ENCODE measurements at places on chromosomes 2 and 18.

GRCh38 chr2:236974148-236974547 lies 111.5 kb upstream of the COPS8 start:
- DNase-seq, result no peak

DNA sequence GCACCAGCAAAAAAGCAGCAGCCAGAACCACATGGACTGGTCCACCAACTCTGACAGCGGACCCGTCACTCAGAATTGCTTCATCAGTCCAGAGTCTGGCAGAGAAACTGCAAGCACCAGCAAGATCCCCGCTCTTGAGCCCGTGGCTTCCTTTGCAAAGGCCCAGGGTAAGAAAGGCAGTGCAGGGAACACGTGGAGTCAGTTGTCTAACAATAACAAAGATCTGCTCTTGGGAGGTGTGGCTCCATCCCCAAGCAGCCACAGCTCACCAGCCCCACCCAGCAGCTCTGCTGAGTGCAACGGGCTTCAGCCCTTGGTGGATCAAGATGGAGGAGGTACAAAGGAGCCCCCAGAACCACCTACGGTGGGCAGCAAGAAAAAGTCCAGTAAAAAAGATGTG lies 269.3 kb downstream of the SETBP1 start:
- no peak for DNase-seq

DNA sequence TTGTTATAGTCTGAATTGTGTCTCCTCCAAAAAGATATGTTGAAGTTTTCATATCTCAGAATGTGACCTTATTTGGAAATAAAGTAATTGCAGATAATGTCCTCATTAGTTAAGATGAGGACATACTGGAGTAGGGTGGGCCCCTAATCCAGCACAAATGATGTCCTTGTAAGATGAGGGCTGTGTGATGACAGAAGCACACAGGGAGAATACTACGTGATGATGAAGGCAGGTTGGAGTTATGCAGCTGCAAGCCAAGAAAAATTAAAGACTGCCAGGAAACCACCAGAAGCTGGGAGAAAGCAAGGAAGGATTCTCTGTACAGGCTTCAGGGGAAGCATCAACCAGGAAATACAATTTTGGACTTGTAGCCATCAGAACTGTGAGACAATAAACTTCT lies 58.3 kb upstream of the PNPT1 start:
- DNase-seq, result no peak

DNA sequence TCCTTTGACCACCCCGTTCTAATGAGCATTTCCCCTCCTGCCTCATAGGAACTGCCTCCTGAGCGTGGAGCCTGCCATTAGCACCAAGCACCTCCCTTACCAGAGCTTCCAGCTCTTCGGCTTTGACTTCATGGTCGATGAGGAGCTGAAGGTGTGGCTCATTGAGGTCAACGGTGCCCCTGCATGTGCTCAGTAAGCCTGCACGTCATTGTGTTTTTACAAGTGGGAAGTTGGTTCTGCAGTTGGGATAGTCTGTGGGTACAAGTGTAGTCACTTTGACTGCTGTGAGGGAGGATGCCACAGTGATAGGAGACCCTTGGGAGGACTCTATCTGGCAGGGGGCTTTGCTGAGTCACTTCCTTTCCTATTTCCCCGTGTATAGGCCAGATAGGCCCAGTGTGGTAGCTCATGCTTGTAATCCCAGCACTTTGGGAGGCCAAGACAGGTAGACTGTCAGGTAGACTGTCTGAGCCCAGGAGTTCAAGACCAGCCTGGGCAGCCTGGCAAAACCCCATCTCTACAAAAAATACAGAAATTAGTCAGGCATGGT lies 22.0 kb upstream of the POLR1B start:
- no peak for DNase-seq

- DNase-seq, result no peak
Observed at GRCh38 chr2:9703085-9703678, 72.4 kb upstream of the YWHAQ start.

DNA sequence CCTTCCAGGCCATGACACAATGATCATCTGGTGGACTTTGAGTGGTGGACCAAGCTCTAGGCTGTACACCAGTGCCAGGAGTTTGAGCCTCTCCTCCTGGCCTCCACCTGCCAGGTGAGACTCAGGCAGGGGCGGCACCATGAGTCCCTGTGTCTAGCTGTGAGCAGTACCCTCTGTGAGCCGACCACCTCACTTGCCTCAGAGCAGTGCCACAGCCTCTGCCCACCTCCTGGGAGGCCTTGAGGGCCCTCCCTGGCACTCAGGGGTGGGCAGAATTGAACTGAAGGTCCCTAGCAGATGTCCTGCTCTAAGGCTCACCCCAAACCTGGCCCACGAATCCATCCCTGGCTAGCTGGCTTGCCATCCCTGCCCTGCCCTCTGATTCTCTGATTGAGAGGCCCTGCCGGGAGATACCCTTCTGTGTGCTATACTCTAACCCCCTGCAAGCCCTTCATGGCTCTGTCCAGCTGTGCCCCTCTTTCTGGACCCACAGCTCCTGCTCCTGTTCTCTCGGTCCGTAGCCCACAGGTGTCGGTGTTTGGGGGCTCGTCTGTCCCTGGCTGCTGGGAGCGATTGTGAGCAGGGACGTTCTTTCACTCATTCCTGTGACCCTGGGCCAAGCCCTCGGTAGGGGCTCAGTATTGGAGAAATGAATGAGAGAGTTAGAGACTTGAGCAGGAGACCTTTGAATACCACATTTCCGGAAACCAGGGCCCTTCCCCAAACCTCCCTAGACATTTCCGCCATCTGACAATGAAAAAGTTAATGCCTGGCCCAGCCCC lies 70.0 kb downstream of the INHBB start:
- DNase-seq, result no peak

GRCh38 chr18:13401826-13402225 lies 183.3 kb downstream of the LDLRAD4 start:
- DNase-seq, result no peak

All from GM12878 (cell line).